Activated CD8-positive, alpha-beta memory T cell treated with anti-CD3 and anti-CD28 coated beads, Interleukin-2, amount 10 ng/mL, durations not matched to agents 7 days and 5 days (primary cell): ENCODE measurements at places on chromosomes 7 and 10. TPM values are rescaled to one million over a fixed set of nuclear protein-coding genes. Genes with fewer than 3 reads are reported as not detected.

DNA sequence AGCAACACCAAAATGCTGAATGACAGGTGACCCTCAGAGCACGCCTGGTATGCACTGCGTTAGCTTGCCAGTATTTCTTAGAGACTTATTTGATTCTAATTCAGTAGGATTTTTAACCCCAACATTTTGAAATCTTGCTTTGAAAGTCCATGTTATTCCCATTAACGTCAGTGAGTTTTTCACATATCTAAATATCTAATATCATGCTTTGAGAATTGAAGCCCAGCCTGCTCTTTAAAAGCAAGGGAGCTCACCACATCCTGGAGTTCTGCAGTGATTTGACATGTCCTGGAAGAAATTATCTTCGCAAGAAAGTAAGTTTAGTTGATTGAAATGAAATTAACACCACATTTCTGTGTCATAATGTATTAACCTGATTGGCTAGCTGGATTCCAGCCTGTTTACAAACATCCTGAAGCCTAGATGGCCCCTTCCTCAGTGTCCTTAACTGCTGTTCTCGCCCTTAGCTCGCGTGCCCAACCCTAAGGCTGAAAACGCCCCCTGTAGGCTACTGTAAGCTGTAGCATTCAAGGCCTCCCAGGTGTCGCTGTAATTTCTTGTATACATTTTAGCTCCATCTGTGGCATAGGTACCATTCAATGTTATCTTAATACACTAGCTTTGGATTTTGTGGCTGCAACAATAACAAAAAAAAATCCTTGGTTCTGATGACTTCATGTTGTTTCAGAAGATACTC is 191.5 kb downstream of the MGMT start:
- peaks cover 2% of the 10 kb centered on the region for H3K36me3 ChIP-seq
- no peaks in the 10 kb centered on the region for H3K27me3 ChIP-seq
- no peak overlapping the region for H3K4me3 ChIP-seq
- no peaks in the 10 kb centered on the region for H3K4me1 ChIP-seq
- no peak for DNase-seq
- H3K27ac ChIP-seq, result no peak overlapping the region

- H3K27me3 ChIP-seq, result peaks cover 3% of the 10 kb centered on the region
- no peak overlapping the region for H3K27ac ChIP-seq
- no peaks in the 10 kb centered on the region for H3K4me1 ChIP-seq
- H3K4me3 ChIP-seq, result no peak overlapping the region
- no peak for DNase-seq
- H3K36me3 ChIP-seq, result no peaks in the 10 kb centered on the region
Observed at GRCh38 chr10:24442234-24442633, 233.3 kb downstream of the KIAA1217 start.

GRCh38 chr10:98256692-98257091 is 11.3 kb downstream of the LOXL4 start:
- no peak overlapping the region for H3K27ac ChIP-seq
- no peaks in the 10 kb centered on the region for H3K27me3 ChIP-seq
- DNase-seq, result no peak
- no peaks in the 10 kb centered on the region for H3K4me1 ChIP-seq
- no peak overlapping the region for H3K4me3 ChIP-seq

- H3K36me3 ChIP-seq, result no peaks in the 10 kb centered on the region
- no peak overlapping the region for H3K4me3 ChIP-seq
- no peak for DNase-seq
- H3K27ac ChIP-seq, result no peak overlapping the region
- H3K27me3 ChIP-seq, result no peaks in the 10 kb centered on the region
- H3K4me1 ChIP-seq, result no peaks in the 10 kb centered on the region
Observed at GRCh38 chr10:36380538-36380937, 738.4 kb upstream of the FZD8 start.

DNA sequence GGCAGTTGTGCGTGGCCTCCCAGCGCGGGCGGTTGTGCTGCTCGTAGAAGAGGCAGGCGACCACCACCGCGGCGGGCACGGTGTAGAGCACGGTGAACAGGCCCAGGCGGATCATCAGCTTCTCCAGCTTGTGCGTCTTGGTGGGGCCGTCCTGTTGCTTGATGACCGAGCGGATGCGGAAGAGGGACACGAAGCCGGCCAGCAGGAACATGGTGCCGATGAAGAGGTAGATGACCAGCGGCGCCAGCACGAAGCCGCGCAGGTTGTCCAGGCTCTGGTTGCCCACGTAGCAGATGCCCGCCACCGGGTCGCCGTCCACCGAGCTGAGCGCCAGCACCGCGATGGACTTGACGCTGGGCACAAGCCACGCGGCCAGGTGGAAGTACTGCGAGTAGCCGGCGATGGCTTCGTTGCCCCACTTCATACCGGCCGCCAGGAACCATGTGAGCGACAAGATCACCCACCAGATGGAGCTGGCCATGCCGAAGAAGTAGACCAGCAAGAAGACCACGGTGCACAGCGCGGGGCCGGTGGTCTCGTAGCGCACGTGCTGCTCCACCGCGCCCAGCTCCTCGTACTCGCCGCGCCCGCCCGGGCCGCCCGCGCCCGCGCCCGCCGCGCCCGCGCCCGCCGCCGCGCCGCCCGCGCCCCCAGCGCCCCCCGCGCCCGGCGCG is 2.2 kb downstream of the FZD8 start:
- no peak overlapping the region for H3K27ac ChIP-seq
- H3K4me1 ChIP-seq, result peaks cover 25% of the 10 kb centered on the region
- peak overlapping the region; percentile 39 for H3K4me3 ChIP-seq
- peaks cover 75% of the 10 kb centered on the region for H3K27me3 ChIP-seq

GRCh38 chr7:79308192-79308591 is 145.3 kb downstream of the MAGI2 start:
- H3K4me3 ChIP-seq, result no peak overlapping the region
- no peaks in the 10 kb centered on the region for H3K36me3 ChIP-seq
- no peak overlapping the region for H3K27ac ChIP-seq
- no peak for DNase-seq
- no peaks in the 10 kb centered on the region for H3K27me3 ChIP-seq

- H3K36me3 ChIP-seq, result peaks cover 14% of the 10 kb centered on the region
- no peak for DNase-seq
- no peaks in the 10 kb centered on the region for H3K27me3 ChIP-seq
- H3K4me3 ChIP-seq, result no peak overlapping the region
Observed at GRCh38 chr7:112886208-112886607, 96.0 kb upstream of the TMEM168 start.

DNA sequence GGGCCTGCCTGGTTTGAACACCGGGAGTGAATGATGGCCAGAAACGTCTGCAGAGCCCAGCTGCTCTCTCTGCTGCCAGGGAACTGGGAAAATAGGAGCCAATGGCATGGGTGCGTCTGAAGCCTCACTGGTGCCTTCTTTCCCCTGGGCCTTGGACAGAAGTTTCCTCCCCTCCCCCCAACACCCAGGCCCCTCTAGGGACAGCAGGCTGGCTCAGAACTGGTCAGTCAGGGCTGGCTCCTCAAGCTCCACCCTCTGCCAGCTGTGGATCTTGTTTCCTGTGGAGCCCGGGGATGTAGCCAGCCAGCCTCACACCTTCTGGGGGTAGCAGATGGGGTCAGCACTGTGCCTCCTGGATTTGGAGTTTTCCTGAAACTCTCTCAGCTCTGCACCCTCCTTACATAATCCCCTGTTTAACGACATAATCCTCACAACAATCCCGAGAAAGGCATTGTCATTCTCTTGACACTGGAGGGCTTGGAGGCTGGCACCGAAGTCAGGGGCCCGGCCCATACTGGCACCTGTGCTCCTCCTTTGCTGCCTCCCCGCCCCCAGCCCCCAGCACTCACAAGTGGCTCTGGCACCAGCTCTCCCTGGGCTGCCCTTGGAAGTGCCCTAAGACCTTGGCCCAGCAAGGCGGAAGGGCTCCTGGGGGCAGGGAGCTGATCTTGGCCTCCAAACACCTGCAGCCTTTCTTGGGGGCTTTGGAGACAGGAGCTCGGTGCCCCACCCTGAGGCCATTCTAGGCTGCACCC is 5.7 kb downstream of the LDB3 start:
- H3K27ac ChIP-seq, result no peak overlapping the region
- no peaks in the 10 kb centered on the region for H3K36me3 ChIP-seq
- no peak overlapping the region for H3K4me3 ChIP-seq
- H3K27me3 ChIP-seq, result peaks cover 3% of the 10 kb centered on the region
- no peaks in the 10 kb centered on the region for H3K4me1 ChIP-seq

- H3K36me3 ChIP-seq, result no peaks in the 10 kb centered on the region
- DNase-seq, result no peak
- no peaks in the 10 kb centered on the region for H3K4me1 ChIP-seq
- H3K27me3 ChIP-seq, result peaks cover 12% of the 10 kb centered on the region
Observed at GRCh38 chr10:13505052-13505680, 23.6 kb downstream of the BEND7 start.

DNA sequence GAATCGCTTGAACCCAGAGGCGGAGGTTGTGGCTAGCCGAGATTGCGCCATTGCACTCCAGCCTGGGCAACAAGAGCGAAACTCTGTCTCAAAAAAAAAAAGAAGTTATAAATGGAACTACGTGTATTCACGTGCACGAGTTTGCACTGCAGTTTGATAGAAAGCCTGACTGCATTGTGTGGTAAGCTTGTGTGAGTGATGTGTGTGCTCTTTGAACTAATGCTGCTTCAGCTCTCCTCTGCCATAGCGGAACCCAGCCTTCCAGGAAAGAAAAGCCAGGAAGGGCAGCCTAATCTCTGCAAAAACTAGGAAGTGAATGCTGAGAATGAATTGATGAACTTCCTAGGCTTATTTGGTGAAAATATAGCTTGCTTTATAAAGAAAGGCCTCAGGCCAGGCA is 15.6 kb upstream of the MKRN1 start:
- H3K4me3 ChIP-seq, result no peak overlapping the region
- H3K4me1 ChIP-seq, result no peaks in the 10 kb centered on the region
- DNase-seq, result no peak

GRCh38 chr7:128190051-128190647 is 50.9 kb upstream of the LEP start:
- H3K4me1 ChIP-seq, result peaks cover 5% of the 10 kb centered on the region
- H3K27me3 ChIP-seq, result peaks cover 47% of the 10 kb centered on the region
- no peak overlapping the region for H3K4me3 ChIP-seq
- no peak overlapping the region for H3K27ac ChIP-seq
- peaks cover 11% of the 10 kb centered on the region for H3K36me3 ChIP-seq

- H3K4me1 ChIP-seq, result no peaks in the 10 kb centered on the region
- H3K27me3 ChIP-seq, result peaks cover 2% of the 10 kb centered on the region
- no peak for DNase-seq
- H3K4me3 ChIP-seq, result no peak overlapping the region
- H3K36me3 ChIP-seq, result no peaks in the 10 kb centered on the region
Observed at GRCh38 chr10:75694790-75695189, 263.4 kb downstream of the LRMDA start.

- no peaks in the 10 kb centered on the region for H3K4me1 ChIP-seq
- H3K4me3 ChIP-seq, result no peak overlapping the region
- no peaks in the 10 kb centered on the region for H3K36me3 ChIP-seq
- no peak for DNase-seq
- H3K27ac ChIP-seq, result no peak overlapping the region
Observed at GRCh38 chr10:13920031-13920430, 333.3 kb downstream of the PRPF18 start.

GRCh38 chr10:113362645-113363091 is 190.2 kb upstream of the HABP2 start:
- DNase-seq, result no peak
- no peak overlapping the region for H3K27ac ChIP-seq
- no peaks in the 10 kb centered on the region for H3K36me3 ChIP-seq
- H3K27me3 ChIP-seq, result peaks cover 18% of the 10 kb centered on the region
- no peaks in the 10 kb centered on the region for H3K4me1 ChIP-seq
- no peak overlapping the region for H3K4me3 ChIP-seq

DNA sequence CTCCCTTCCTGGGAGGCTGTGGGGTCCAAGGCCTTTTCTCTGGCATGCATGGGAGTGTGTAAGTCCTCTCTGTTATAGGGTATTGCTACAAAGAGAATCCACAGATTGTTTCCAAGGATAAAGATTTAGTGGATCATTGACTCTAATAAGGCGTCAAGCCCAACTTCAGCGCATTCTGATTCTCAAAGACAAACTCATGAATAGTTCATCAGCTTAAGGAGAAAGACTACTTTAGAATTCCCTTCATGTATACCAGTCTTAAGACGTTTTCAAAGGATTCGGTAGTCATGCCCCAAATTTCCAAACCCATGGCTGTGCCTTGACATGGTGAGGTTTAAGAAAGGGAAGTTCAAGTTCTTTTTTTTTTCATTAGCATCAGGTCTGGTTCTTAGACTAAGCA is 46.6 kb upstream of the ABLIM1 start:
- H3K27me3 ChIP-seq, result peaks cover 54% of the 10 kb centered on the region
- no peaks in the 10 kb centered on the region for H3K4me1 ChIP-seq
- H3K27ac ChIP-seq, result no peak overlapping the region
- H3K4me3 ChIP-seq, result no peak overlapping the region

DNA sequence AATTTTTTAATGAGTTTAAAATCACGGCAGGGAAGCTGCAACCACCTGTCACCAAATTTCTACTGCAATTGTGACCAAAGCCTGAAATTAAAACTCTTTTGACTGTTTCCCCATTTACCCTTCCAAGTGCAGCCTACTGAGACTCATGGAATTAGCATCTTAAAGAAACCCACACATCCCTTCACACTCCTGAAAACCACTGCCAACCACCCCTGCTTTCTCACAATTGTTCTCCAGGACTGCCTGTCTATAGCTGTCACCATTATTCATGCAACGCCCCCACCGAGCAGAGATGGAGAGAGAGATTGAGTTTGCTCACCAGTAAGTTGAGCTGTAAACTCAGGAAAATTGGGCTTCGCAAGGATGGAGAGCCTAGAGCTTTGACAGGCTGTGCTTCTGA is 383.8 kb upstream of the SORCS1 start:
- no peak overlapping the region for H3K27ac ChIP-seq
- H3K36me3 ChIP-seq, result no peaks in the 10 kb centered on the region
- H3K4me3 ChIP-seq, result no peak overlapping the region
- no peaks in the 10 kb centered on the region for H3K27me3 ChIP-seq

GRCh38 chr10:69179089-69179742 is 818 bp upstream of the SUPV3L1 start:
- DNase-seq, result peak; percentile 54
- H3K4me3 ChIP-seq, result peak overlapping the region; percentile 88
- peaks cover 4% of the 10 kb centered on the region for H3K36me3 ChIP-seq
- H3K4me1 ChIP-seq, result peaks cover 43% of the 10 kb centered on the region

Gene GPR26
- total RNA-seq, result not detected

Gene PURB
- 33.4 TPM for total RNA-seq

Gene PLEKHS1
- not detected for total RNA-seq

Gene CDC14C
- not detected for total RNA-seq

Gene ZKSCAN1
- 58.6 TPM for total RNA-seq

Gene AKR1D1
- total RNA-seq, result not detected

Gene CPA4
- not detected for total RNA-seq

Gene ITPRID1
- not detected for total RNA-seq

Gene KCP
- total RNA-seq, result 0.20 TPM
